ENCODE measurements at places on chromosomes 11 and 22. TPM values are rescaled to one million over a fixed set of nuclear protein-coding genes. Genes with fewer than 3 reads are reported as not detected.
A peak's percentile ranks its signal among the peaks of the same experiment; 100 is the strongest.

DNA sequence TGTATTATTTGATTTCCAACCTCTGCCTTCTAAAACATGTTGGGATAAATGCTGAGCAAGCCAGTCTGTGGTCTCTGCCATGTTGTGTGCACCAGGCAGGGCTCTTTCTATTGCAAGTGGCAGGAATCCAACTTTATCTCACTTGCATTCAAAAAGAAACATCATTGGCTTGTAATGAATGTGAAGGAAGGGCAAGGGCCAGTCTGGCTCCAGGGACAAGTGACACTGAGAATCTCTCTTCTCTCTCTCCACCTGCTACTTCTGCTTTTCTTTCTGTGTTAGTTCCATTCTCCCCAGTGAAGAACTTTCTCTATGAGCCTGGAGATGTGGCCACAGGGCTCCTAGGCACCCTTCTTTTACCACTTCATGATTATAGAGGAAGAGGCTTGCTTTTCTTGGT is 329.9 kb upstream of the NCAM1 start:
- DNase-seq = no peak

The FZD4 gene
- total RNA-seq = 26.9 TPM

DNA sequence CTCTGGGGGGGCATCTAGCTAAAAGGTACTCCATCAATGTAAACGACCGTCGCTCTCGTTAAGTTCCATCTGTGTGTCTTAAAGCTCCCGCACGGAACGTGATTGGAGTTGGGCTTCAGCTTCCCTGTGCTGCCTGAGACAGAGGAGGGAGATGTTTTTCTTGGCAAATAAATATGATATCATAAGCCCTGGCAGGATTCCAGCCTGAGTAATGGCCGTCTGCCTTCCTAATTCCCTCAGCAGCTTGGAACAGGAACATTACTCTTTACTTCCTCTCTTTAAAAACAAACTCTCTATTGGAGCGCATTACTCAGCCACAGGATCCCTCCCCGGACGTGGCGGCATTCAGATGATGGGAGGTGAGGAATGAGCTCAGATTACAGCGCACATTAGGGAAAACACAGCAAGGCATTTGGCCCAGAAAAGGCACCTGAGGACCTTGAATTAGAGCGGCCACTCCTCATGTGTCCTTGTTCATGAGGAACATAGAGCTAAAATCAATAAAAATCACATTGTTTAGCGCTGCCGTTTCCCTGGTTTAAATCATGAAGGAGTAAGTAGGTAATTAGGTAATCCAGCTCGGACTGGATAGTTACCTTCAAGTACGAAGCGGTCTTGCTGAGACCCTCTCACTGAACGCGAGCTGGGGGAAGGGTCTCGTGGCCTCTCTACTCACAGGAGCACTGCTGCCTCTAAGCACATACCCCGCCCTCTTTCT is 230.4 kb downstream of the ST3GAL4 start:
- DNase-seq = peak; percentile 70

DNA sequence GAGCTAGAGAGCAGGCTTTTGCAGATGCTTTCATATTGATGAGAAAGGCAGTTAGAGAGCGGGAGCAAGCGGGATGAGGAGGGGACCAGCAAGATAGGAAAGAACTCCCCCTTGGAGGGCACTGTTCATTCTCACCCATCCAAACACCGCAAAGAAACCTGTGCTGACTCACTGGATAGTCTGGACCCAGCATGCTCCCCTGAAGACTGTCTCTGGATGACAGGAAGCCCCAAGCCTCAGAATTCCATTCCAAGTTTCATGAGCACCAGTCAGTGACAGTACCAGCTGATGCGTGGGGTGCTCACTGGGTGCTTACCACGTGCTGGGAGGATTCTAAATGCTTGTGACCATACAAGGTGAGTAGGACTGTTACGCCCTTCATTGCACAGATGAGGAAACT is 34.2 kb downstream of the MICAL3 start:
- DNase-seq = no peak

GRCh38 chr11:2452321-2453012 is 7.7 kb downstream of the KCNQ1 start:
- DNase-seq = peak; percentile 48

GRCh38 chr11:27246925-27247324 is 116.1 kb downstream of the CCDC34 start:
- DNase-seq = no peak

The SSRP1 gene
- total RNA-seq = 36.3 TPM

- no peak for DNase-seq
Observed at GRCh38 chr22:27372969-27373670, 428.4 kb downstream of the MN1 start.

- DNase-seq = no peak
Observed at GRCh38 chr11:40202589-40203270, 1256.7 kb downstream of the LRRC4C start.

DNA sequence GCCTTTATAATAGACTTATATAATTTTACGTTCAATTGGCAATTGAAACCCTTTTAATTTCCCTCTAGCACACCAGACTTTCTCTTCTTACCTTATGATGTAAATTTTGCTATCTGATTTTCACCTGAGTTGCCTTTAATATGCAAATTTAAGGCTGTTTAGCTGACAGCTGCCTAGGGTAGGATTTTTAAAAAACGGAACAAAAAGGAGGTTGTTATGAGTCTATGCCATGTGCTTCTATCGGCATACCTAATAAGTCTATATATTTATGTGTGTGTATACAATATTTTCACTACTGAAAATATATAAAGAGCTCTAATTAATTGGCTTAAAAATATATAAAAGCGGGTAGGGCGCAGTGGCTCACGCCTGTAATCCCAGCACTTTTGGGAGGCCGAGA is 11.8 kb upstream of the SELENOH start:
- no peak for DNase-seq

GRCh38 chr11:76587820-76588454 is 82.6 kb downstream of the LRRC32 start:
- no peak for DNase-seq

DNA sequence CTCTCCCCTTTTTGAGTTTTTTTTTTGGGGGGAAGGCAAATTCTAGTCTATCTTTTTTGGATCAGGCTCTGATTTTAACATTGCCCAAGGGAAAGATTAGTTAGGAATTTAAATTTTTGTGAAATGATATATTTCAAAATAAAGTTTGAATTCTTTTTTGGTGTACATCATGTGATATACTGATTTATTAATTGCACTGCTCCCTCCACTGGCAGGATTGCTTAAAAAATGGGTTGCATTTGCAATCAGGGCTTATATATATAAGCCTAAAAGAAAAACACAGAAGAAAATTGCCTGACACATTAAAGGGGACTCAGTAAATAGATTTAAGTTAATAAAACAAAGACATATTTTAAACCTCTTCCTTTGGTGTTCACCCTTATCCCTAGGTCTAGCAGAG is 1.2 kb downstream of the DYNC2H1 start:
- DNase-seq = no peak

DNA sequence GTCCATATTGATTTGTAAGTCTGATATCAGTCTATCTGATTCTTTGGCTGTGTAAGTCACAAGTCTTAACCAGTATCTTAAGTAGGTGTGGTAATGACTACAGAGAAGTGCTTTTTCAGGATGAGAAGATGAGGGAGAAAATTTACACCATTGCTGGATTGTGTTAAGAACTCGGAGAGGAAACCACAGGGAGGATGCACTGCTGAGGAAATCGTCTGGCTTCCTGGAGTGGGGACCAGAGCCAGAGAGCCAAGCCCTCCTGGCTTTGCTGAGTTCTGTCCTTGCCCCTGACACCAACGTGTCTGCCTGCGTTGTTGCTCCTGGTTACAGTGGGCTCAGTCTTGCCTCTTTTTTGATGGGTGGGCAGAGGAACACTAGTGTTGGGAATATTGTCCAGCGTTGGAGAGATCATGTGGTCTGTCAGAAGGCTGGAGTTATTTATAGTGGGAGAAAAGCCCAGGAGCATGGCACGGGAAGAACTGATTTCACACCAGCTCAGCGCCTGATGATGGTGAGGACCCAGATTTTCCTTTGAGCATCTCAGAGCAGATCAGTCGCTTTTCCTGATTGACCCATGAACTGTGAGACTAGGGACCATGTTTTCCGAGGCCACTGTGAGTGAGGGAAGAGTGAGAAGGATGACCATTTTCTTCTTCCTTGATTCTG is 29.6 kb downstream of the MARK2 start:
- no peak for DNase-seq

The KDM4D gene
- total RNA-seq = 0.40 TPM

GRCh38 chr11:10778217-10778970 is 27.3 kb downstream of the CTR9 start:
- DNase-seq = peak; percentile 66

- DNase-seq = no peak
Observed at GRCh38 chr11:47331454-47332302, 20.8 kb downstream of the MYBPC3 start.

DNA sequence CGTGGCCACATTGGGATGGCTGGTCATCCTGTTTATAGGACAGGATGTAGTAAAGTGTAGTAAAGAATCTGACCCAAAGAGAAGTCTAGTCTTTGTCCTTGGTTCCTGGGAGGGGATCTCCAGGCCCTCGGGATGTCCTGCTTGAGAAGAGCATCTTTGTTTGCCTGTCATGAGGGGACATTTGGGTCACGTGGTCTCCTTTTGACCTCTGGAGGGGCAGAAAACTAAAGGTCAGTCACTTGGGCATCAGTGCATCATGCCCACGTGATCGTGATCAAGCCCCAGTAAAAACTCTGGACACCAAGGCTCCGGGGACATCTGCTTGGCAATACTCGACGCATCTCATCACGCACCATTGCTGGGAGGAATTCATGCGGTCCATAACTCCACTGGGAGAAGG is 9.1 kb downstream of the SMIM38 start:
- DNase-seq = no peak

The TMEM151A gene
- total RNA-seq = not detected

The PKDREJ gene
- 0.05 TPM for total RNA-seq

DNA sequence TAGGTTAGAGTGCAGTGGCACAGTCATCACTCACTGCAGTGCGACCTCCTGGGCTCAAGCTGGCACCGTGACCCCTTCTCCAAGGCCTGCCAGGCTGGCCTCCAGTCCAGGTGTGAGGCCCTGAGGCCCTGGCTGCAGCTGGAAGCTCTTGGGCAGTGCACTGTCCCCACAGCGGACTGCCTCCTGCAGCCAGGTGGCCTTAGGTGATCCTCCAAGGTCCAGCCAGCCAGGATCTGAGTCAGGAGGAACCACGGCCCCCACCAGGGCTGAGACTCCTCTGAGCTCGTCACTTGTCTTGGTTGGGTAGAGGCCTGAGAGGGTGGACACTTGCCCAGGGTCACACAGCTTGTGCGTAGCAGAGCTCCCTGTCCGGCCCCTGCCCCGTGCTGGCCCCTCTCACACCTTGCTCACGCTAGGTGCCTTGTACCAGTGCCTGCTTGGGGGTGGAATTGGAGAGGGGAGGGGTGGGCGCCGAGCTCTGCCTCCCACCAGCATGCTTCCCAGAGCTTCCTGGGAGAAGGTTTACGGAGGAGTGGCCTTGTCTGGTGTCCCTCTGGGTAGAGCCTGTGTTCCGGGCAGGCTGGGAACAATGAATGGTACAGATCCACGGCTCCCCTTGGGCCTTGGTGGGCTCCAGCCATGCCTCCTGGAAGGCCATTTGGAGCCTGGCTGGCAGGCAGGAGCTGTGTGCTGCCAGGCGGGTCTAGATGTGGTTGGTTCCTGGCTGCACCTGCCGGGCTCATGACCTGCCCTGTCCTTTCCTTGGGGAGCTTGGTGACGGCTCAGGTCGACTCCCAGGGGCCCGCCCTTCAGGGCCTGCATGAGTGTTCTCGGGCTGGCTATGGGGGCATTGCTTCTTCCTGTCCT is 20.6 kb downstream of the KCNQ1 start:
- DNase-seq = no peak

The BRSK2 gene
- 0.67 TPM for total RNA-seq

DNA sequence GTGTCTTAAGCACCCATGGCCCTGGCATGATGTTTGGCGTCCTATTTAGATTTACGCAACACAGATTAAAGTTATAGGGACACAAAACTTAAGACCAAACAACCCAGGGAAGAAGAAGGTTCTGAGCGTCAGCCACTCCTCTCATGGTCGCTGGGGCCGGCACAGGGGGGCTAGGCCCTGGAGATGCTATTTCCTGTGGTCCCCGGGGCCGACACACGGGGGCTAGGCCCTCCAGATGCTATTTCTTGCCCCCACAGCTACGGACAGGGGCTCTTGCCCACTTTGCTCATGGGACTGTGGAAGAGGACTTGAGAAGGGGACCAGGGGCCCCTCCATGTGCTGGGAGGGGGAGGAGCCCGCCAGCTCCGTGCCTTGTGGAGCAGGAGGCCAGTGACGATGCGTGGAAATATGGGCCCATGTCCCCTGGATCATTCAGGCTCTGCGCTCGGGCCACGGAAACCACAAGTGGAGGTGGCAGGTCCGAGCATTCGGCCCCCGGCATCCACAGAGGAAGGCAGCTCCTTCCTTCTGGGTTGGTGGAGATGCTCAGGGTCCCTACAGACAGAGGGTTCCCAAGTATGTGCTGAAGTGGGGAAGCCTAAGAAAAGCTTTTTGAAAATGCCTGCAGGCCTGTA is 711.1 kb downstream of the BRD1 start:
- no peak for DNase-seq

DNA sequence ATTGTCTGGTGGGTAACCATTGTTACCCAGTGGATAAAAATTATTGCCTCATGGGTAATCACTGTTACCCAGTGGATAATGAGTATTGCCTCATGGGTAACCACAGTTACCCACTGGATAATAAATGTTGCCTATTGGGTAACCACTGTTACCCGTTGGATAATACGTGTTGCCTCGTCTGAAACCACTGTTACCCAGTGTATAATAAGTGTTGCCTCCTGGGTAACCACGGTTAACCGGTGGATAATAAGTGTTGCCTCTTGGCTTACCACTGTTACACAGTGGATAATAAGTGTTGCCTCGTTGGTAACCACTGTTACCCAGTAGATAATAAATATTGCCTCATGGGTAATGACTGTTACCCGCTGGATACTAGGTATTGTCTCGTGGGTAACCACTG is 20.9 kb upstream of the NXPE4 start:
- DNase-seq = no peak

The INTS4 gene
- total RNA-seq = 19.6 TPM

The SULT4A1 gene
- 0.51 TPM for total RNA-seq

DNA sequence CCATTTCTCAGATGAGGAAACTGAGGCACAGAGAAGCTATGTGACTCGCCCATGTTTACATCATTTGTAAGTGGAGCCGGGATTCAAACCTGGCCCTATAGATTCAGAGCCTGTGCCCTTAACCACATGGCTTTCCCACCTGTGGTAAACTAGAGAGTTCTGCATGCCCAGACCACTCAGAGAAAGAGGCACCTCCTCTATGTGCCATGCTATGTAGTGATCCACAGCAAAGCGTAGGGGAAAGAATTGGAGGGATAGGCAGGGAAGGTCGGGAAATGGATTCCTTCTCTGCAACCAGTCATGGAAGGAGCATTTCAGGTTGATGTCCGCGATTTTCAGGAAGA is 15.4 kb upstream of the POU2AF2 start:
- no peak for DNase-seq

The EMID1 gene
- 0.32 TPM for total RNA-seq

The TRIM49 gene
- total RNA-seq = not detected
